Activated naive CD4-positive, alpha-beta T cell treated with anti-CD3 and anti-CD28 coated beads for 36 hours (primary cell): ENCODE measurements at places on chromosomes 2 and 18. TPM values are rescaled to one million over a fixed set of nuclear protein-coding genes. Genes with fewer than 3 reads are reported as not detected.

DNA sequence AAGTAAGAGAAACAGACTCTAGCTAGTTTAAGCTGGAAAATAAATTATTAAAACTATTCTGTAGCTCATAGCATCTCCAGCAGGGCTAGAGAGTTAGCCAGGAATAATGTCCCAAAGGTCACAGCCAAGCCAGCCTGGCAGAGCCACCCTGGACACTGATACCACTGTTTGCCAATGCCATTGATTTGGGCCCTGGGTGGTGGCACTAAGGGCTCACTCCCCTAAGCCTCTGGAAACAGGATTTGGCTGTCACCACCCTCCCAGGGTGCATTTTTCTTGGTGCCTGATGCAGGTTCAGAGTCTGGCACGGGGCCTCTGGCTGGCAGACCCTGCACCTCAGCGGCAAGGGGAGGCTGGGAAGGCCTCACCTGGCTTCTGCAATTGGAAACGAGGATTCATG lies 7.1 kb downstream of the SH2D6 start:
- H3K4me3 ChIP-seq = no peak overlapping the region
- no peaks in the 10 kb centered on the region for H3K27me3 ChIP-seq
- H3K36me3 ChIP-seq = no peaks in the 10 kb centered on the region
- peaks cover 4% of the 10 kb centered on the region for H3K4me1 ChIP-seq
- H3K27ac ChIP-seq = no peak overlapping the region

DNA sequence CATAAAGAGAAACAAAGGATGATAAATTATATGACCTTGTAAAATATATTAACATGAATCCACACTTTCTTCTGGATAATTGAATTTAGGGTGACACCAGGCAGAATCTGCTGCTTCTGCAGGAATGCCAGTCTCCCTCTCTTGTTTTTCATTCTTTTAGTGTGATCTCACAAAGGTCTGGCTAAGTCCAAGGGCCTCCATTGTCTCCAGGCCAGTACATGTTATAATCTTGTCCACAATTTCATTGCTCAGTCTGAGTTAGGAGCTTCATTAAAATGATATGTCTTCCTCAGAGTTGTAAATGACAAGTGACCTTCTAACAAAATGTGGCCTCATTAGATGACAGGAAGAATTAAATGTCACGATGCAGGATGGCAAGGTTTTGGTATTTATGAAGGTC lies 110.2 kb downstream of the APOB start:
- no peak for DNase-seq
- H3K36me3 ChIP-seq = no peaks in the 10 kb centered on the region
- no peak overlapping the region for H3K27ac ChIP-seq
- H3K4me1 ChIP-seq = no peaks in the 10 kb centered on the region

ZNF521 gene
- not detected for total RNA-seq

GRCh38 chr2:177165721-177166711 lies 46.6 kb upstream of the HNRNPA3 start:
- H3K27ac ChIP-seq = peak overlapping the region; percentile 81
- H3K27me3 ChIP-seq = no peaks in the 10 kb centered on the region
- DNase-seq = peak; percentile 30
- peak overlapping the region; percentile 48 for H3K4me3 ChIP-seq
- H3K4me1 ChIP-seq = peaks cover 30% of the 10 kb centered on the region

HNMT gene
- not detected for total RNA-seq

DNA sequence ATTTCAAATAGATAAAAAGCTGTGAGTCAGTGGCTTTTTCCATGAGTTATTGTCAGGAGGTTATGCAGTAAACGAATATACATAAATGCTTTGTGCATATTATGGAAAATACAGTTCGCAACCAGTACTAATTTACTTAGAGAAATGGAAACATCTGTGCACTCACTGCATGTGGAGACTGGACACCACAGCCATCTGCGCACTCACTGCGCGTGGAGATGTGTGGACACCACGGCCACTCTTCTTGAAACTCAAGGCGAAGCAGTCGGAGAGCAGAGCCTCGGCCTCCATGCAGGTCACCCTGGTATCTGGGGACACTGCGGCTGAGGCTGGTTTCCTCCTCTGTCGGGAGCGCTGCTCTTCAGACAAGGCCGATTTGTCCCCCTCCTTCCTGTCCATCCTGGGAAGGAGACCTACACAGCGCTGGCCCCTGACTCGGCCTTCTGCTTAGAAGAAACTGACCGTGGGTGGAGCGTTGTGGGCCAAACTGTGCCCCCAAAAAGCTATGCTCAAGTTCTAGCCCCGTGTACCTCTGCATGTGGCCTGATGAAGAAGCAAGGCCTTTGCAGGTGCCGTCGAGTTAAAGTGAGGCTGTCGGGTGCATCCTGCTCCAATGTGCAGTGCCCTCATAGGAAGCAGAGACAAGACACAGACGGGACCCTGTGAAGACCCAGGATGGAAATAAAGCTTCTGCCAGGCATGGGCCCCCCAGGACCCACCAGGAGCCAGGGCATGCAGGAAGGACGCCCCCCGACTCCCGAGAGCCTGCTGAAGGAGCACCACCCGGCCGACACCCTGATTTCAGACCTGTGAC lies 88.0 kb downstream of the TPO start:
- DNase-seq = no peak
- no peaks in the 10 kb centered on the region for H3K4me1 ChIP-seq
- no peak overlapping the region for H3K27ac ChIP-seq
- no peak overlapping the region for H3K4me3 ChIP-seq

LRP1B gene
- not detected for total RNA-seq

DNA sequence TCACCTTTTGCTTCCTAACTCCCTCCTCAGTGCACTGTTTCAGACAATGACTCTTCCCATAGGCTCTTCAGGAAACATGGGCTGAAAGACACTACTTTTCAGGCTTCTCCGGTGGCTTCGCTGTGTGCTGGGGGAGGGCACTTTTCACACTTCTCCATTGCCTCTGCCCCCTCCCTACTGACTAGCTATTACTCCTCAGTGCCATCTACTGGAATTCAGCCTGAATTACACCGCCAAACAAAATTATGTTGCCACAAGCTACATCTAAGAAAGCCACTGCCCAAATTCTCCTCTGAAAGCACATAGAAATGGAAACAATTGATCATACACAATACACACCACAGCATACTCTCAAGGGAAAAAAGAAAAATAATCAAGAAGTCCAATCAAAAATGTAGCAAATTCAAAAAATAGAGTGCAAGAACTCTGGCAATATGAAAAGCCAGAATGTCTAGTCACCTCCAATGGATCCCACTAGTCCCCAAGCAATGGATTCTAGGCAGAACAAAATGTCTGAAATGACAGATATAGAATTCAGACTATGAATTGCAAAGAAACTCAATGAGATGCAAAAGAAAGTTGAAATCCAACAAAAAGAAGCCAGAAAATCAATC lies 1139.4 kb upstream of the GYPC start:
- no peak overlapping the region for H3K4me3 ChIP-seq
- no peaks in the 10 kb centered on the region for H3K27me3 ChIP-seq
- peak; percentile 5 for DNase-seq
- no peaks in the 10 kb centered on the region for H3K4me1 ChIP-seq
- no peaks in the 10 kb centered on the region for H3K36me3 ChIP-seq

DNA sequence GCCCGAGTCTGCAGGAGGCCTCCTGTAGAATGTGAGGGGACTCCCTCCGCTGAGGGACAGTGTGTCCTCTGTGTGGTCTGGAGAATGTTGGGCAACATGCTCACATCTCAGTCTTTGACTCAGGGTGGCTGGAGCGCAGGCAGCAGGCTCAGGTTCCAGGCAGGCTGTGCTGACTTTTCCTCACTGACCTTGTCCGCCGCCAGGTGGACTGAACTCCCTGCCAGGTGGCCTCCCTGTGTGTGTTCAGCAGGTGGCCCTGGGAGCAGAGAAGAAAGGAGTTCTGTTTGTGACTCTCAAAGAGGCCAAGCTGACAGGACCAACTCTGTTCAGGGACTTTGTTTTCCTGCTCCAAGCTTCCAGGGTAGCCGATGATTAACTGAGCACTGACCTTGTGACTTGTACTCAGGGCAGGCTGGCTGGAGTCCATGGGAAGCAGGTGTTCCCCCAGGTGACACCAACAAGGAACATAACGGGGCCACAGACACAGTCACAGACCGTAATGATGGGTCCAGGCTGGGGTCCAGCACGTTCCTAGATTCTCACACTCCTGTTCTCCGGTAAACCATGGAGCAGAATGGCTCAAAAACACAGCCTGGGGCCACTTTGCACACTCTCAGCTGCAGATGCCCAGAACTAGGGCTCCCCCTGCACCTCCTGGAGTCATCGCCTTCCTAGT lies 439.8 kb downstream of the RNF144A start:
- H3K36me3 ChIP-seq = no peaks in the 10 kb centered on the region
- H3K27me3 ChIP-seq = no peaks in the 10 kb centered on the region
- H3K4me3 ChIP-seq = no peak overlapping the region
- no peak overlapping the region for H3K27ac ChIP-seq
- DNase-seq = no peak
- H3K4me1 ChIP-seq = no peaks in the 10 kb centered on the region

GRCh38 chr2:18356676-18357075 lies 203.8 kb downstream of the RDH14 start:
- no peak for DNase-seq
- no peaks in the 10 kb centered on the region for H3K27me3 ChIP-seq
- H3K36me3 ChIP-seq = no peaks in the 10 kb centered on the region
- H3K27ac ChIP-seq = no peak overlapping the region
- no peaks in the 10 kb centered on the region for H3K4me1 ChIP-seq
- no peak overlapping the region for H3K4me3 ChIP-seq

TWIST2 gene
- total RNA-seq = not detected

DNA sequence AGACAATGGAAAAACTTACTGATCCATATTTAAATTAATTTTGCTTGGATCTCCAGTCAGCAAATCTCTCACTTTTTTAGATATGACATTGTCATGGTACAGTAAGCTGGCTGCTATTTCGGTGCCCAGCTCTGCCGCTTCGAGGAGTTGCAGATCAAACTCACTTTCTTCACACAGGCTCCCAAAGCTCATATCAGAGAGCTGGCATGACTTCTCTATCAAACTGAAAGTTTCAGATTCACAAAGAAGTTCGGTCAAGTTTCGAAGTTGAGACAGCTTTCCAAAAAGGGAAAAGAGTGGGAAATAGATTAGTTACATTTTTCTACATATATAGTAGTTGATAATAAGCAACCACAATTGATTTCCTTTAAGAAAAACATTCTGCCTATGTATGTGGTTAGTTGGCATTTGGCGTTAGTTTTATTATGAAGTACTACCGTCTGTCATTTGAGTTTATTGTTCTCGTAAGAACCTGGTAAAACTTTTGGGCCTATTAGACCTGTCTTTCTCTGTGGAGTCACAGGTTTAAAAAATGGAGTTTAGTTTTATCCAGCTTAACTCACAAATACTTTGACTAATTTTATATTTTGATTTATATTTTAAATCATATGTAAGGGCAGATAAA lies 118.8 kb downstream of the ABCA12 start:
- H3K4me3 ChIP-seq = no peak overlapping the region
- H3K4me1 ChIP-seq = no peaks in the 10 kb centered on the region
- no peak overlapping the region for H3K27ac ChIP-seq
- DNase-seq = no peak
- no peaks in the 10 kb centered on the region for H3K36me3 ChIP-seq
- H3K27me3 ChIP-seq = no peaks in the 10 kb centered on the region

GRCh38 chr2:195658541-195658890 lies 1.5 kb downstream of the SLC39A10 start:
- H3K27ac ChIP-seq = peak overlapping the region; percentile 99
- peak; percentile 30 for DNase-seq
- H3K4me3 ChIP-seq = peak overlapping the region; percentile 99
- H3K27me3 ChIP-seq = peaks cover 2% of the 10 kb centered on the region

DNA sequence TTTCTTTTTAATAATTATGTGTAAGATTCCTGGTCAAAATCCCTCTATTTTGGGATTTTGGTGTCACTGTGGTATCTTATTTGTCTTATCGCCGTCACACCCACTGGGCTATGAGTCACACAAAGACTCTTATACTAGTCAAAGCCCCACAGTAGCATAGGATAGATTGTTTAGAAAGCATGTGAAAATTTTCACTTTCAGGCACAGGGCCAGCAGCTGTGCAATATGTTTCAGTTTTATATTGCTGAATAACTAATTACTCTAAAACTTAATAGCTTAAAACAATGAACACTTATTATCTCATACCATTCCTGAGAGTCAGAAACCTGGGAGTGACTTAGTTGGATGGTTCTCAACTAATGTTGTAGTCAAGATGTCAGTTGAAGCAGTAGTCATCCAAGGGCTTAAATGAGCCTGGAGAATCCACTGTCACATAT lies 24.0 kb downstream of the CFAP210 start:
- no peaks in the 10 kb centered on the region for H3K4me1 ChIP-seq
- peaks cover 6% of the 10 kb centered on the region for H3K27me3 ChIP-seq
- H3K4me3 ChIP-seq = no peak overlapping the region

APCDD1 gene
- total RNA-seq = not detected

NT5DC4 gene
- total RNA-seq = not detected

DNA sequence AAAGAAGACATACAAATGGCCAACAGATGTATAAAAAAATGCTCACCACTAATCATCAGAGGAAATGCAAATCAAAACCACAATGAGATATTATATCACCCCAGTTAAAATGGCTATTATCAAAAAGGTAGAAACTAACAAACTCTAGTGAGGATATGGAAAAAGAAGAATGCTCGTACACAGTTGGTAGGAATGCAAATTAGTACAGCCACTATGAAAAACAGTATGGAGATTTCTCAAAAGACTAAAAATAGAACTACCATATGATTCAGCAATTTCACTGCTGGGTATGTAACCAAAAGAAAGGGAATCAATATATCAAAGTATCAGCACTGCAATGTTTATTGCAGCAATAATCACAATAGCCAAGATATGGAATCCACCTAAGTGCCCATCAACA lies 519.3 kb upstream of the HNMT start:
- no peaks in the 10 kb centered on the region for H3K36me3 ChIP-seq
- no peaks in the 10 kb centered on the region for H3K4me1 ChIP-seq
- no peaks in the 10 kb centered on the region for H3K27me3 ChIP-seq
- no peak for DNase-seq

MYCN gene
- 0.19 TPM for total RNA-seq

DNA sequence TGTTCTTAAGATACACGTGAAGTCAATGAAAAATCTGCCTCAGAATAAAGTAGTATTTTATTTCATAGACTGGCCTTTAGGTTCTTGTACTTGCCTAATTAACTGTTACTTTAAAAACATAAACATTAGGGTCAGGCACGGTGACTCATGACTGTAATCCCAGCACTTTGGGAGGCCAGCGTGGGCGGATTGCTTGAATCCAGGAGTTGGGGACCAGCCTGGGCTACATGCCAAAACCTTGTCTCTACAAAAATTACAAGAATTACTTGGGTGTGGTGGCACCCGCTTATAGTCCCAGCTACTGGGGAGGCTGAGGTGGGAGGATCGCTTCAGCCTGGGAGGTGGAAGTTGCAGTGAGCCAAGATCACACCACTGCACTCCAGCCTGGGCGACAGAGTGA lies 16.0 kb upstream of the SNORC start:
- H3K4me1 ChIP-seq = no peaks in the 10 kb centered on the region
- H3K36me3 ChIP-seq = peaks cover 18% of the 10 kb centered on the region
- no peak for DNase-seq
- H3K4me3 ChIP-seq = no peak overlapping the region

- DNase-seq = no peak
- H3K27me3 ChIP-seq = no peaks in the 10 kb centered on the region
- no peak overlapping the region for H3K4me3 ChIP-seq
- H3K36me3 ChIP-seq = no peaks in the 10 kb centered on the region
These were observed 643.9 kb upstream of the VRK2 start for GRCh38 chr2:57402755-57403154.

GRCh38 chr2:73162856-73163391 lies 39.5 kb upstream of the NOTO start:
- DNase-seq = no peak
- no peaks in the 10 kb centered on the region for H3K36me3 ChIP-seq
- H3K27me3 ChIP-seq = peaks cover 8% of the 10 kb centered on the region
- no peak overlapping the region for H3K4me3 ChIP-seq

- H3K4me3 ChIP-seq = no peak overlapping the region
- H3K4me1 ChIP-seq = no peaks in the 10 kb centered on the region
- no peak for DNase-seq
- H3K27ac ChIP-seq = no peak overlapping the region
- no peaks in the 10 kb centered on the region for H3K27me3 ChIP-seq
These were observed 159.9 kb downstream of the CTIF start for GRCh38 chr18:48698707-48699106.

LOXHD1 gene
- total RNA-seq = 0.05 TPM
